ENCODE measurements at places on chromosomes 1 and 21. TPM values are rescaled to one million over a fixed set of nuclear protein-coding genes. Genes with fewer than 3 reads are reported as not detected.

- peak; percentile 80 for DNase-seq
Measured at GRCh38 chr1:116020668-116021272, 44.5 kb downstream of the SLC22A15 start.

Gene TMEM240
- not detected for total RNA-seq

- DNase-seq, result no peak
Measured at GRCh38 chr1:33097137-33097611, 16.2 kb downstream of the AZIN2 start.

Gene FUCA1
- total RNA-seq, result 40.2 TPM

Gene PPM1J
- 0.40 TPM for total RNA-seq

Gene KRTAP12-2
- not detected for total RNA-seq

DNA sequence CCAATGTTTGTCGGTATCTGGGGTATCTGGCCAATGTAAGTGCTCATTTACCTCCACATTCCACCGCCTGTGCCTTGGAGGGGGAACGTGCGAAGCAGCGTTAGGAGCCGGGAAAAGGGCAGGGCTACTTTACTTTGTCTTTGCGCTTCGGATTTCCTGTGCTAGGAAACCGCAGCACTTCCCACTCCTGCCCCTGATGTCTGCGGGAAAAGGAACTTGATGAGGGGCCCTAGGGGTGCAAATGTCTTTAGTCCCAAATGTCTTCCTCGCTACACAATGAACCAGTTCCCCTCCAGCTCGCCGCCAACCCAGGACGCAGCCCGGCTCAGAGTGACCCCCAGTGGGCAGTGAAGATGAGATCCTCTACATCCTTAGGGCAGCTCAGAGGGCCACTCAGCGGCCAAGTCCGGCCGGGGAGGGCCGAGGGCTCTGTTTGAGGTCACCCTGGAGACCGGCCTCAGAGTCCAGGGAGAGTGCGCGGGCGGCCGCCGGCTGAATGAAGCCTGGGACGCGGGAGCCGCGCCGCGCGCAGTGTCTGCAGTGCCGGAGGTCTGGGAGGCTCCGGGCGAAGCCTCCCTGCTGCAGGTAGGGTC, at the start of gene DYNLT5:
Gene DYNLT5 (plus strand): TSS at position 460 of the 593 bp plus-strand sequence. CDS start 2,200 bp downstream, outside the sequence.
- DNase-seq, result no peak

DNA sequence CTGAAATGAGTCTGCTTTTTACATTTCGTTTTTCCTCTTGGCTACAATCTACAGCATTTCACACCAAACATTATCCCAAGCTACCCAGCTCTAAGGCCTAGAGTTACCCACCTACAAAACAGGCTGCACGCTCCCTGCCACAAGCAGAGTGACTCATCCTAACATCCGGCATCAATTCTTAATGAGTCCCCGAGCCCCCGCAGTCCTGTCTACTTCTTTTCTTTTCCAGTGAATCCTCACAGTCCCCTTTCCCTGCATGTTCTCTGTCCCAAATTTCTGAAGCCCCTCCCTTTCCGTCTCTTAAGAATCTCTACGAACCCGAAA, 650 bp downstream of the PCNX2 start:
- DNase-seq, result peak; percentile 34

- DNase-seq, result peak; percentile 89
Measured at GRCh38 chr1:10980094-10980577, 32.3 kb upstream of the TARDBP start.

- DNase-seq, result no peak
Measured at GRCh38 chr1:117271129-117271528, 60.4 kb upstream of the VTCN1 start.

Gene ERMAP
- total RNA-seq, result 2.3 TPM

- no peak for DNase-seq
Measured at GRCh38 chr1:48261881-48262400, 39.4 kb downstream of the SLC5A9 start.

Gene CD48
- total RNA-seq, result not detected

DNA sequence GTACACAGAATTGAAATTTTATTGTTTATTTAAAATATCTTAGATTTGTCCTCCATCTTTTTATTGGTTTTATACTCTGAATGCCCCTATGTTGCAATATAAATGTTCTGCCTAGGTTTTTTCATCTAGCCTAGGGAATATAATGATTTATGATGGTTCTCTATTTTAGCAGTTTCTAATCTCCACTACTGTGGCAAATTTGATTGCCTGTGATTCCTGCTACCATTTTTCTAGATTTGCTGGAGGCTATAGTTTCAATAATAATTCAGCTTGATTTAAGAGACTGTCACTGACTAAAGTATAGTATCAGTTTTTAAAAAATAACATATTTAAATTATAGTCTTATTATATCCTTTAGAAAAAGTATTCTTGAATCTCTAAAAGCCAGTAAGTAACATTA, 90.5 kb downstream of the USP25 start:
- no peak for DNase-seq

DNA sequence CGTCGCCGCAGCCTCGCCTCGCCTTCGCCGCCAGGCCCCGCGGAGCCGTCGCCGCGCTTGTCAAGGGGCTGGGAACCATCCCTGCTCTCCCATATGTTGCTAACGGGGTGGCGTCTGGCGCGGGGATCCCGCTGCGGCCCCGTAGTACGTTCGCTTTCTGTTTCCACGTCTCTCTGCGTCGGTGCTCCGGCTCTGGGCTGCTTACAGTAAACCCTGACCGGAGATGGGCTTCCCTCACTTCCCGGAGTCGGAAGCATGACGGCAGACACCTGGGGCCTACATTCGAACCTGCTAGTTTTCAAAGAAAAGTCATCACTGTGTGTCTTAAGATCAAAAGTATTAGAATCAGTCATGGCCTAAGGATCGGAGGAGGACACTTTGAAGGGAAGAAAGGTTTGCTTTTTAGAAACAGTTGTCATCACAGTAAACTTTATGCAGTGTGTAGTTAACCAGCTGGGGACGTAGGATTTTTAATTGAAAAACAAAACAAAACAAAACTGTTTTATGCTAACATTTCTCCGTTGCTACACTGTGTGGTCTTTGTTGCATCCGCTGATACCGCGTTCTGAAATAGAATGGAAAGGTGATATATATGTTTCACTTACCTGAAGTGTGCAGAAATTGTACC, 69.0 kb downstream of the SLC35A3 start:
- peak; percentile 37 for DNase-seq

DNA sequence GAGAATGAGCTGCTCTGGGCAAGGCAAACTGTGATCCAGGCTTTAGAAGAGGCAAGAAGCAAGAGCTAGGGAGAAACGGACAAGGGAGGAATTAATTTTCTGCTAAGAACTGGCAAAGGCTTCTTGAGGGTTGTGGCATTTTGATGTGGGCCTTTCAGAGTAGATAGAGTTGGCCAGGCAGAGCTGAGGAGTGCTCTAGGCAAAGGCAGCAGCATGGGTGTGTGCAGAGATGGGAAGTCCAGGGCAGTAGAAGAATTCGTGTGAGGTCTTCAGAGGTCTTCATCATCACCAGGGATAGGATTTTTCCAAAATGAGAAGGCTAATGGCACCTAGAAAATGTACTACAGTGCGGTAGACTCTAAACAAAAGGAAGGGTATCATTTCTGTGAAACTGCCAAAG, 237.8 kb downstream of the LTN1 start:
- no peak for DNase-seq

Gene SPATA46
- not detected for total RNA-seq

GRCh38 chr1:50181027-50181663, 72.4 kb downstream of the ELAVL4 start:
- DNase-seq, result no peak

- DNase-seq, result no peak
Measured at GRCh38 chr1:69585666-69586065, 17.9 kb downstream of the LRRC7 start.

DNA sequence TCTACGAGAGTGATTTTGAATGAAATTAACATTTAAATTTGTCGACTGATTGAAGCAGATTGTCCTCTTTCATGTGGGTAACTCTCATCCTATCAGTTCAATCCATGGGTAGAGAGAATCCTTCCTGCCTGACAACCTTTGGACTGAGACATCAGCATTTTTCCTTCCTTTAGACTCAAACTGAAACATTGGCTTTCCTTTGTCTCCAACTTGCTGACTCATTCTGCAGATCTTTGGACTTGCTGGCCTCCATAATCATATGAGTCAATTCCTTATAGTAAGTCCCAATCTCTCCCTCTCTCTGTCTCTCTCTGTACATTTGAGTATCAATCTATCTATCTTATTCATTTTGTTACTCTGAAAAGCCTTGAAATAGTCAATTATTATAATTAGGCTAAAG, 416.7 kb downstream of the LRRIQ3 start:
- no peak for DNase-seq

GRCh38 chr1:151371370-151372057, 991 bp downstream of the SELENBP1 start:
- no peak for DNase-seq

Gene RGSL1
- total RNA-seq, result not detected

DNA sequence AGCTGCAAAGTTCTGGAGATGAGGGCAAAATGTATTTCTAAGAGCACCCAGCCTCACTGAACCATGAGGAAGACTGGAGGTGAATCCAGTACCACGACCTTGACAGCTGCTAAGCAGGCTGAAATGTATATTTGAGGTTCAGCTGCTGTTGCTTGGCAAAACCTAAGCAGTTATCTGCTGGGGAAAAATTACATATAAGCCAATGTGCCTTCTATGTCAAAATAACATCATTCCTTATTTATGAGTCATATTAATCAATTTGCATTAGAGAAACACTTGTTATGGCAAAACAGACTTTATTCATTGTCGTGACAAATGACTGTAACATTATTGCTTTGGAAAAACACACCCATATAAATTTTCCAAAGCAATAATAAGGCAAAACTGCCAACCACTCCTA, 560.5 kb upstream of the NR5A2 start:
- no peak for DNase-seq

DNA sequence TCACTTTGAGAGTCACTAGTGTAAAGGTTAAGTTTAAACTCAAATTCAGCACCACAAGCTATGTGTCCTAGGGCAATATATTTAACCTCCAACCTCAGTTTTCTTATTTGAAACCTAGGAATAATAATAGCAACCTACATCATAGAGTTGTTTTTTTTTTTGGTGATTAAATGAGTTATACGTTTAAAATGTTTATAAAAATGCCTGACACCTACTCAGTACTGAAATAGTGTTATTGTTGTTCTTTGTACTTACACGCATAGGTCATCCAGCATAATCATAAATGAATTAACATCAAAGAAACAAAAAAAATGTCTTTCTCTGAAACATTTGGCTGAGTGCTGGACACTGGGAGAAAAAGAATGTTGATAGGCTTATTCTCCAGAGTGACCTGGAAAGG, 266.8 kb upstream of the PRMT6 start:
- DNase-seq, result no peak

DNA sequence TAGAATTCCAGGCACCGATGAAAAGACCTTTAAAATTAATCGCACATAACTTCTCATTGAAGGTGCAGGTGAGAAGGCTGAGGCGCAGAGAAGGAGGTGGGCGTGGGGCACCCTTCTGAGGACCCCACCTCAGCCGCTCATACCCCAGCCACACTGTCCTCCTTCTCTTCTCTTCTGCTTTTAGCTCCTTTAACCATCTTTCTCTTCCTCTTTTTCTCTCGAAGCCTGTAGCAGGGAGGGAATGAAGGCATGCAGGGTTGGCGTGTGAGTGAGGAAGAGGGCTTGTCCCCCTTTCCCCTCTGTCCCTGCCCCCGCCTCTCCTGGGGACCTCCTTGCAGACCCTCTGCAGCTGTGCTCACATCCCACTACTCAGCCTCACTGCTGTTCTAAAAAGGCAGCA, 57.8 kb upstream of the CACNA1E start:
- DNase-seq, result no peak

Data from SK-MEL-5 (cell line).